ELR (cell line): ENCODE measurements at places on chromosomes 2 and 18.

- peak; percentile 23 for DNase-seq
Measured at GRCh38 chr2:143732076-143732475, 602.9 kb downstream of the ARHGAP15 start.

GRCh38 chr2:152648336-152648735, 68.9 kb downstream of the PRPF40A start:
- DNase-seq: peak; percentile 54

DNA sequence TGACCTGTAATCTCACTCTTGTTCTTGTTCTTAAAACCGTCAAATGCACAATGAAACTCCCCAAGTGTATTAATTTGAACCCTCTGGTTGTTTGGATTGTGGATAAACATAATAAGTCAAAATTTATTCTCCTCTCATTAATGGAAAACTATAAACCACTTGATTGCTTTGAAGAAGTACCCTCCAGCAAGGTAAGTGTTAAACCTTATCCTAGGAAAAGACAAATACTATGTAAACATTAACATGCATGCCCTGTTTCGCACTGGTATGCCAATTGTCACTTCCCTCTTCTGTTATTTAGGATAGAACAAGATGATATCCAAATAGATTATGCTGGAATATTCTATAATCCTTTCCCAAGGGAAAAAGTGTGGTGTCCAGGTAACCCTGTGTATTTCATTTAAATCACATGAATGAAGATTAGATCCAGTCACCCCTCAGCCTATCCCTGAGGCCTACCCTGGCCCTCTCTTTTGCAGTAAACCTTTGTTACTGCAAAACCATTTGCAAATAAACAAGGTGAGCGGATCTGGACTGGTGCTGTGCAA, 1.3 kb downstream of the ADI1 start:
- no peak for DNase-seq

GRCh38 chr2:235537587-235537986, 43.7 kb downstream of the AGAP1 start:
- no peak for DNase-seq

GRCh38 chr18:5393779-5394178, 98.3 kb upstream of the ZBTB14 start:
- no peak for DNase-seq

GRCh38 chr18:48228301-48228715, 180.9 kb downstream of the ZBTB7C start:
- no peak for DNase-seq

DNA sequence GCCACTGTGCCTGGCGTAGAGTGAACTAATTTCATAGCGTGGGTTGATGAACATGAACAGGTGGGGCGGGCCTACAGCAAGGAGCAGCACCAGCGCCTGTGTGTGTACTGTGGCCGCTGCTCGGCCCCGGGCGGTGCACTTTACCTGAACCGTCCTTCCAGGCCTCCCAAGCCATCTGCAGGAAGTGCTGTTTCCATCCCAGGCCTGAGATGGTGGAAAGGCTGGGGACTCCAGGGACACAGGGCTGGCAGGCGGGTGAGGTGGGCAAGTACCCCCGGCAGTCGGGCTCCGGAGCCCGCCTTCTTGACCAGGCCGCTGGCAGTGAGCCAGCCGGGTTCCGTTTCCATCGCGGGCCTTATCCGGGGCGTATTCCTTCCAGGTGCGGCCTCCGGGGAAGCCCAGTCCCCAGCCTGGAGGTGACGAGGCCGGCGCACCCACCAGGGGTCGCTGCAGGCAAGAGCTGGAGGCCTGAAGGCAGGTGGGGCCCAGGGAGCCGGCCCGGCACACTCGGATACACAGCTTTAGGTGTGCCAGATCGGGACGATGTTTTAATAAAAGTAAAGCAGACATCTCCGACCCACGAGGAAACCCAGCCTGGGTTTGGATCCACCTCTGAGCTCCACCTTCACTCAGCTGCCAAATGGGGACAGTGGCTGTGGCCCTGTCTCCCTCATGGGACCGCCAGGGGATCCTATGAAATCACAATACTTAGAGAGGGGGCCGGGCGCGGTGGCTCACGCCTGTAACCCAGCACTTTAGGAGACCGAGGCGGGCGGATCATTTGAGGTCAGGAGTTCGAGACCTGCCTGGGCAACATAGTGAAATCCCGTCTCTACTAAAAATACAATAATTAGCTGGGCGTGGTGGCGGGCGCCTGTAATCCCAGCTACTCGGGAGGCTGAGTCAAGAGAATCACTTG, 22.7 kb upstream of the PDIA6 start:
- peak; percentile 62 for DNase-seq

DNA sequence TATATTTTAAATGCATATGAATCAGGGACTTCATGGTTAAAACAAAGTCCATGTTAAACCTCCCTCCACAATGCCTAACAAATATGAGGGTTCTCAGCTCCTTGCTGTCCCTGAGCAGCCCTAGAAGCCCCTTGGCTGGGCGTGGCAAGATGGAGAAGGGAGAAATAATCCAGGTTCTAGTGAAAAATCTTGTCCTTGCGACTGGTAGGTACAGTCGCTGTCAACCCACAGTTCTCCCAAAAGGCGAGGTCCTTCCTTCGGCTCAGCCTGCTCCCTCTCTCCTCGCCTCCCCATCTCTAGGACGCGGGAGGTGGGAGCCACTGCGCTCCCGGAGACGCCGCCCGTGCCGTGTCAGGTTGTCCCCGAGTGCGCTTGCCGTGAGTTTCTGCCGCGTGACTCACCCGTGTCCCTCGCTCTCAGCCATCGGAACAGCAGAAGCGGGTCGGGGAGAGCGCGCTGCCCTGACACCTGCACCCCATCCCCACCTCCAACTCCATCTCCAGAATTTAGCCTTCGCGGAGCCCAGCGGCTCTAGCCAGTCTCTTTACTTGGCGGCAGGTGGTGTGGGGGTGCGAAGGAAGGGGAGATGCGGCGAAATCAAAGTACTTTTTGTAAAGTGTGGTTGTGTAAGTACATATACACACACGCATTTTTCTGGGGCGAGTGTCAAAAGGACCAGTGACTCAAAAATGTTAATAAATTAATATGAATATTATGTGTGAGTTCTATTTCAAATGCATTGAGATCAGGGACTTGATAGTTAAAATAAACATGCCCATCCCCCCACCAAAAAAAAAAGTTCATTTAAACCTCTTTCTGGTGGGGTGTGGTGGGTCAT, 65.1 kb upstream of the TMEM17 start:
- DNase-seq: no peak

- peak; percentile 60 for DNase-seq
Measured at GRCh38 chr18:32920796-32921787, 148.3 kb upstream of the KLHL14 start.

GRCh38 chr2:118386641-118387302, 298.5 kb downstream of the INSIG2 start:
- DNase-seq: peak; percentile 67

- DNase-seq: peak; percentile 30
Measured at GRCh38 chr18:28974504-28974903, 797.6 kb upstream of the CDH2 start.

DNA sequence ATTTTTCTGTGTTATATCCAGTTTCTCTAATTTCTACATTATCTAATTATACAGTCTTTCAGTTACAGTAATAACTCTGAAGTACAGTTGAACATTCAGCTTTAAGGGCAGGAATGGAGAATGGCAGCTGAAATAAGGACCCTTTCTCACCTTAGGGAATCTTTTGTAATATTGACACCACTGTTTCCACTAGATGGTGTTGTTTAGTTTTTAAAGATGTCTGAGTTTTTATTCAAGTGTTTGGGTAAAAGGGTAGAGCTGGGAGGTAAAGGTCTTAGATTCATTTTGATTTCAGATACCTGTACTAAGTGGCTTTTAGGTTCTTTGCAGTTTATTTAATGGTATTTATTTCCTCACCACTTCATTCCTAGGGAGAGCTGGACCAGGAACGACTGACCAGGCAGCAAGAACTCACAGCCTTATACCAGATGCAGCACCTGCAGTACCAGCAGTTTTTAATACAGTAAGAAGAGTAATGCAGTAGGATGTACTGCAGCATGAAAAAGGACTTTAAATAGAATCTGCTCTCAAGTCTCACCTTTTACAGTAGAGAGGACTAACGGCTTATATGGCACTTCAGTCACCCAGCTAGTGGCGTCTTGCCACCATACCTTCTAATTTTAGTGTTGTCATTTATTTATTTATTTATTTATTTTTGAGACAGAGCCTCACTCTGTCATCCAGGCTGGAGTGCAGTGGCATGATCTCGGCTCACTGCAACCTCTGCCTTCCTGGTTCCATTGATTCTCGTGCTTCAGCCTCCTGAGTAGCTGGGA, 33.2 kb upstream of the KCNJ13 start:
- DNase-seq: no peak

- peak; percentile 40 for DNase-seq
Measured at GRCh38 chr2:182522405-182522896, 95.6 kb upstream of the PDE1A start.

DNA sequence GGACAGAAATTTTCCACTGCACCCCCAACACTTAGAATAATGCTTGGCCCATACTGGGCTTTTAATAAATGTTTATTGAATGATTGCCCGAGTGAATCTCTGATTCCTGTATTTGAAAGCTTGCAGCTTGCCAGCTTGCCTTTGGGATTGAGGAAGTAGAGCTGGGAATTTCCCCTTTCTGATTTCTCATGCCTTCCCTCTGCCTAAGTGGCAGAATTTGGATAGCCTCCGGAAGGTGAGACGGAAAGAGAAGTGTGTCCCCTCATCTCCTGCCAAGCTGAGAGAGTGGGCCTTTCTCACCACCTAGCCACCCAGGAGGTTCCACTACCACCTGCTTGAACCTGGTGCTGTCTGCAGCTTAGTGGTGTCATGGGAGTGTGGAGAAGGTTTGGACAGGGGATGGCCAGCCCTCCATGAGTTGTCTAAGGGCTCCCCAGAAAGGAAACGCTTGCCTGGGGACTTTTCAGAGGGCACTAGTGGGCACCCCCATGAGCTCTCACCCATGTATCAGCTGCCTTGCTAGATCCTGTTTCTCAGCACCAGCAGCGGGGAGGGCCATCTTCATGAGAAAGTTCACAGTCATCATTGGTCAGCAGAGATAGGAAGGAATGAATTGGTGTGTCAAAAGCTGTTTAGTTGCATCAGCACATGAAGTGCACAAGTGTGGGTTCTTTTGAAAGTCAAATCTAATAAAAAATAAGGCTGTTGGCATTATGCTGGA, 8.6 kb upstream of the NCOA1 start:
- no peak for DNase-seq

DNA sequence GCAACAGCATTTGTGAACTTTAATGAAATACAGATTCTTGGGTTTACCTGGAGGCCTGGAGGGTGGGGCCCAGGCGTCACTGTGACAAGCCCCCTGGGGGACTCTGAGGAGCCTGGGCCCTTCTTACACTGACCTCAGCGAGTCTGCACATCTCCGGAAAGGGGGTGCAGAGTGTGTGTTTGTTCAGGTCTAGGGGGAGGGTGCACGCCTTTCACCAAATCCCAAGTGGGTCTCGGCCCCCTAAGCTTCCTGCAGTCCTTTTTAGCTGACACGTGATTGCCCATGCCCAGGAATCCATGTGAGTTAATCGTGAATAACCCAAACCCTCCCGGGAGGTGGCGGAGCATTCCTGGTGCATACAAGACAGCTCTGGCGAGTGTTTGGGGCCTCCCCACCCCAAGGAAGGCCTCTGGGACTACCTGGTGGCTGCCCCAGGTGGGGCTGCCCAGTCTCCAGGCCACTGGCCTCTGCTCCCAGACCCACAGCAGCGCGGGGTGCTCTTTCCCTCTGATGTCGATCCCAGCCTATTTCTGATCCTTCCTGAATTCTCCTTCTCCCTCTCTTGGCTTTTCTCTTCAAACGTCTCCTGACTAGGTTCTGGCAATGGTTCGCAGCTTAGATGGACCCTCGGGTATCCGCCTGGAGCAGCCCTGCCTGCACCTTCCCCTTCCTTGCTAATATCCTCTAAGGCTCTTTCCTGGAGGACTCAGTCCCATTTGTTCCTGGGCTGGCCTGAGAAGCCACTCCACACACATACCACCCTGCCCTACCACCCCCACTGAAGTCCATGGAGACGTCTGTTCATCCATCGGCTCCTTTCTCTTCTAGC, 10.0 kb downstream of the NGEF start:
- no peak for DNase-seq

DNA sequence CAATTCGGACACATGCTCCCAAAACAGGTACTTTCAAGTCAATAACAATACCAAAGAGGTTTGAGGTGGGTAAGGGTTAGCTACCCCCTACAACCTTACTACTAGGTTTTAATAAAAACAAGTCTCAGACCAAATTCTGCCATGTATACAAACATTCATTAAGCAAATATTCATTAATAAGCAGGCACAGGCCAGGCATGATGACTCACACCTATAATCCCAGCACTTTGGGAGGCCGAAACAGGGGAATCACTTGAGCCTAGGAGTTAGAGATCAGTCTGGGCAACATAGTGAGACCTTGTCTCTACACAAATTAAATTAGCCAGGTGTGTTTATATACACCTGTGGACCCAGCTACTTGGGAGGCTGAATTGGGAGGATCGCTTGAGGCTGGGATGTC, 11.7 kb upstream of the ELAC1 start:
- peak; percentile 10 for DNase-seq

DNA sequence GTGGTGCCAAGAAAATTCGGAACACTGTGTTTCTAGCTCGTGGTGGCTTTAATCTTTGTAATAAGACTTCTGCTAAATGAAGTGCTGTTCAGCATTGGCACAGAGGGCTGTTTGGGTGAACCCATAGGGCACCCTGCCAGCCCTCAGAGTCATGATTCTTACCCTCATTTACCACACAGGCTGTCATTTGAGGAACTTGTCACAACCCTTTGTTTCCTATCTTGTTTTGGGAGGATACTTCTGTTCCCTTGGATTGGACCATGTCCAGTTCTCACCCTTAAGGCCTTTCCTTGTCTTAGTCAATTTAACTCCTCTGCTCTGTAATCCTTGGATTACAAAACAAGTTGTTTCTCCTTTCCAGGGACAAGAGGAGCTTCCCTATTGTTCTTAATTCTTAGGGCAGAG, 225.7 kb downstream of the MTX2 start:
- no peak for DNase-seq

DNA sequence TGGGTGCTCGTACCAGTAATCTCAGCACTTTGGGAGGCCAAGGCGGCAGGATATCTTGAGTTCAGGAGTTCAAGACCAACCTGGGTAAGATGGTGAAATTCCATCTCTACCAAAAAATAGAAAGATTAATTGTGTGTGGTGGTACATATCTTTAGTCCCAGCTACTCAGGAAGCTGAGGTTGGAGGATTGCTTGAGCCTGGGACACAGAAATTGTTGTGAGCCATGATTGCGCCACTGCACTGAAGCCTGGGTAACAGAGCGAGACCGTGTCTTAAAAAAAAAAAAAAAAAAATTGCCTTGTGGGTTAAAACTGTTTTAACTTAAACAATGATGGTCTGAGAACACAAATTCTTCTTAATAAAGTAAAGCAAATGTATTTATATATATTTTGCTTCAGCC, 49.6 kb downstream of the ATP9B start:
- no peak for DNase-seq

- DNase-seq: no peak
Measured at GRCh38 chr18:13520306-13520705, 206.1 kb downstream of the FAM210A start.

GRCh38 chr2:70118798-70119454, 31.6 kb downstream of the PCBP1 start:
- no peak for DNase-seq
